Activated CD4-positive, alpha-beta T cell treated with anti-CD3 and anti-CD28 coated beads for 1 hour (primary cell): ENCODE measurements at places on chromosomes 1 and 21.
A peak's percentile ranks its signal among the peaks of the same experiment; 100 is the strongest.

- DNase-seq, result no peak
Measured at GRCh38 chr1:51421964-51422363, 91.6 kb upstream of the TTC39A start.

DNA sequence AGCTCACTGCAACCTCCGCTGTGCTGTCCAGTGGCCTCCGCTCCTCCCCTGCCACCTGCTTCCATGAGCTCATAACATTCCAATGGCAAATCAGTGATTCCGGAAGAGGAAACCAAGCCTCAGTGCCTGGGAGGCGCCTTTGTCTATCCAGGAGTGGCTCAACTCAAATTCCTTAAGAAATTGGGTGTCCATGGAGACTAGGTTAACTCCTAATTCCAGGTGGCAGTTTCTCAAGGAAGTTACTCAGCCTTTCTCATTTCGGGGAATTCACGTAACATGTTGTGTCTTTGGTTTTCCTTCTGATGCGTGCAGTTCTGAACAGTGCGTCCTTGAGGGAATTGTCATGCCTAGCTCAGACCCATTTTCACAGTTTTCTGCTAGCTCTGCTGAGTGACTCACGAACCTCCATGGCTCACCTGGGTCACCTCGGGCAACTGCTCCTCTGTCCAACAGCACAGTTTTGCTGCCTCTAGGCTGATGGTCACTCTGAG lies 89.9 kb upstream of the DSCAM start:
- no peak for DNase-seq

GRCh38 chr1:121443001-121443540 lies 258.3 kb downstream of the SRGAP2C start:
- DNase-seq, result no peak

DNA sequence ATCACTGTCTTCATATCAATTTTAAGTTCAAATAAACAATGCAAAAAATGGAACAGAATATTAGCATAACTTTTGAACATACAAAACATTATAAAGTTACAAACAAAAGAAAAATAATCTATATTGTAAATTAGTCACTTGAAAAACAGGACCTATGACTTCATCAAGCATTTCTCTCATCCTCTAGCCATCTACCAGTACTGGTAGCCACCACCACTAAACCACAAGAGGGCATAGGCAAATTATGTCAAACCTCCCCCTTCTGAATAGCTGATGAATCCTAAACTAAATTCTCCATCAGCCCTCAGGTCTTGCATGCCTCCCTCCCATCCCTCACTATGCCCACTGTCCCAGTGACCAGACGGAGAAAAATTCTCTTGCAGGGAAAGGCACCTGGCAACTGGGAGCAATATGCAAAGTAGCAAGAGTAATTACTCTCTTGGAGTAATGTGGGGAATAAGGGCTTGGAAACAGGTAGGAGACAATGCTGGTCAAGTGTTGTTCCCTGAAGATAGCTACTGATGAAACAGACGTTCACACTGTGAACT lies 37.1 kb downstream of the SSX2IP start:
- DNase-seq, result no peak

DNA sequence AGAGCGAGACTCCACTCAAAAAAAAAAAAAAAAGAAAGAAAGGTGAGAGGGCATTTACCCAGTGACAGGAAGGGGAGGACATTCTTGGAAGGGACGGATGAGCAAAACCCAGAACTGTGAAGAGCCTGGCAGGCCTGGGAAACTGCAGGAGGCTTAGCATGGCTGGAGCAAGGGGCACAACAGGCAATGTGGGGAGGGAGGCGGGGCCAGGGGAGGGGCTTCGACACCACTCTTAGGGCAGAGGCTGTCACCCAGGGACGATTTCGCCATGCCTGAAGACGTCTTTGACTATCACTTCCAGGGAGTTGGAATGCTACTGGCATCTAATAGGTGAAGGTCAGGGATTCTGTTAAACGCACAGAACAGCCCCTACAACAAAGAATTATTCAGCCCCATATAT lies 184.0 kb downstream of the HUNK start:
- DNase-seq, result no peak

GRCh38 chr21:45128613-45129188 lies 54.3 kb downstream of the ADARB1 start:
- peak; percentile 69 for DNase-seq

DNA sequence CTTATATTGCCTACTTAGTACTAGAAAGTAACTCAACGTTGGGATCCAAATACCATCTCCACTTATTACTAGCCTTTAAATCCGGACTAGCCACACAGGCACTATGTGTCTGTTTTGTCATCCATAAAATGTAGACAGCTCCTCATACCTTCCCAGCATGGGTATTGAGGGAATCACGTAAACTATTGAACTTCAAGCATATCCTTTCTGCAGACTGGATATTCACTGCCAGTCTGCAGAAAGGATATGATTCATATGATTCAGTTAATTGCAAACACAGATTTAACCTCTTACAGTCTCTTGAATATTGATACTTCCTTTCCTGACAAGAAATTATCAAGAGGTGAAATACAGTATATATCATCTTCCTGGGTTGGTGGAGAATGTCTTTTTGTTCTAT lies 186.0 kb downstream of the LEPR start:
- no peak for DNase-seq

GRCh38 chr1:27973771-27974416 lies 14.1 kb downstream of the XKR8 start:
- DNase-seq, result no peak

GRCh38 chr1:5850503-5850902 lies 141.7 kb downstream of the NPHP4 start:
- DNase-seq, result no peak

- DNase-seq, result no peak
Measured at GRCh38 chr1:178137238-178137637, 43.3 kb downstream of the RASAL2 start.

GRCh38 chr1:213440766-213441165 lies 389.7 kb downstream of the RPS6KC1 start:
- no peak for DNase-seq

- DNase-seq, result no peak
Measured at GRCh38 chr21:19048098-19048672, 644.6 kb upstream of the TMPRSS15 start.

DNA sequence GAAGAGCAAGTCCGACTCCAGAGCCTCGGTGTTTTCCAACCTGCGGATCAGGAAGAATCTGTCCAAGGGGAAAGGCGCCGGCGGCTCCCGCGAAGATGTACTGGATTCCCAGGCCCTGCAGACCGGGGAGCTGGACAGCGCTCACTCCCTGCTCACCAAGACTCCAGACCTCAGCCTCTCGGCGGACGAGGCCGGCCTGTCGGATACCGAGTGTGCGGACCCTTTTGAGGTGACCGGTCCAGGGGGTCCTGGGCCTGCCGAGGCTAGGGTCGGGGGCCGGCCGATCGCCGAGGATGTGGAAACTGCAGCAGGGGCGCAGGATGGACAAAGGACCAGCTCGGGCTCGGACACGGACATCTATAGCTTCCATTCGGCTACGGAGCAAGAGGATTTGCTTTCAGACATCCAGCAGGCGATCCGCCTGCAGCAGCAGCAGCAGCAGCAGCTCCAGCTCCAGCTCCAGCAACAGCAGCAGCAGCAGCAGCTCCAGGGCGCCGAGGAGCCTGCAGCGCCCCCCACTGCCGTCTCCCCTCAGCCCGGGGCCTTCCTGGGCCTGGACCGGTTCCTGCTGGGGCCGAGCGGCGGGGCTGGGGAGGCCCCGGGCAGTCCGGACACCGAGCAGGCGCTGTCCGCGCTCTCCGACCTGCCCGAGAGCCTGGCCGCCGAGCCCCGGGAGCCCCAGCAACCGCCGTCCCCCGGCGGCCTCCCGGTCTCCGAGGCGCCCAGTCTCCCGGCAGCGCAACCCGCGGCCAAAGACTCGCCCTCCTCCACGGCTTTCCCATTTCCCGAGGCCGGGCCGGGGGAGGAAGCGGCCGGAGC lies 827 bp downstream of the FMN2 start:
- no peak for DNase-seq

DNA sequence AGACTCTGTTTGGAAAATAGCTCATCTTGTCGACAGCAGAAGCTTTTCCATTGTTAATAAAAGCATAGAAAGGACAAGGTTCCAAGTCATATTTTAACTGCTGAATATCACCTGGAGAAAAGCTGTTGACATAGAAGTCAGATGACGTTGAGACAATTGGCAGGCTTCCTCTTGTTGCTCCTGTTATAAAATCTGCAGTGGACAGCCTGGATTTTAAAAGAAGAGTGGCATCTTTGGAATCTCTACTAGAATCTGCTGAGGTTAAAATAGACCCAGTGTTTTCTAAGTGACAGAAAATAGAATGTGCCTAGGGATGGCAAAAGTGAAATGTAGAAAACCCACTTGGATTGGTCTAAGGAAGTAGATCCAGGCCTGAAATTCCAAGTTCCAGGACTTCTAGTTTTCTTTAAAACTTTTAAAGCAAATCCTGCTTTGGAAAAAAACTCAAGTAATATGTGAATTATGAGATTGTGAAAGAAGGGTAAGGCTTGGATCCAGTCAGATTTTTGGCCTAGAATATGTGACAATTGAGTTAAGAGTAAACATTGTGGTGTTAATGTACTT lies 53.6 kb upstream of the NEXN start:
- no peak for DNase-seq

DNA sequence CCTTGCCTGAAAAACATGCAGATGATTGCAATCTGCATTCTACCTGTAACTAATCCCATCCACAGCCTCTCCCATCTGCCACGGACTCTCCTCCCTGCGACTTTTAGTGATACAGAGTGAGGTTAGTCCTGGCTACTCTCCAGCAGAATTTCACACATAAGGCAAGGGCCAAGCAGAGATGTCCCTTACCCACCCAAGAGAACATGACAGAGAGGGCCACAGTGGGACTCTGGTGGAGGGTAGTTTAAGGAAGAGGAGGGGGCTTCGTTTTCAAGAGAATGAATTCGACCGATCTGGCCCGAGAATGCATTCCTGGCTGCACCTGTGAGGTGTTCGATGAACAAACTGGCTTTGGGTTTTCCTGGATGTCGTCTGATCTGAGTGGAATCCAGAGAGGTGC lies 87.5 kb upstream of the SIM2 start:
- no peak for DNase-seq

DNA sequence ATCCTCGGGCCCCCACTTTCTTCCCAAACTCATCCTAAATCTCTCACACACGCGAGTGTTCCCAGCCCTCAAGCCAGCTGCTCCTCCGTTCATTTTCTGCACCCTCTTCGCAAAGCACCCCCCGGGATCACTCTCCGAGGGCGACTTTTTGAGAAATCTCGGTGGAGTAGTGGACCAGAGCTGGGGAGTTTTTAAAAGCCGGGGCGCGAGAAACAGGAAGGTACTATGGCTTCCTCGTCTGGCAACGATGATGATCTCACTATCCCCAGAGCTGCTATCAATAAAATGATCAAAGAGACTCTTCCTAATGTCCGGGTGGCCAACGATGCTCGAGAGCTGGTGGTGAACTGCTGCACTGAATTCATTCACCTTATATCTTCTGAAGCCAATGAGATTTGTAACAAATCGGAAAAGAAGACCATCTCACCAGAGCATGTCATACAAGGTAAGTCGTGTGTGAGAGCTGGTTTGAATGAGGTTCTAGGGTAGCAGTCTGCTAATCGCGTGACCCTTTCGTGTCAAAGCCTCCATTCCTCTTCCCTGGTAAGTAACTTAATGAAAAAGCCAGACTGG lies 800 bp downstream of the DR1 start:
- DNase-seq, result peak; percentile 17

GRCh38 chr1:11831945-11832725 lies 15.4 kb downstream of the NPPA start:
- DNase-seq, result no peak

DNA sequence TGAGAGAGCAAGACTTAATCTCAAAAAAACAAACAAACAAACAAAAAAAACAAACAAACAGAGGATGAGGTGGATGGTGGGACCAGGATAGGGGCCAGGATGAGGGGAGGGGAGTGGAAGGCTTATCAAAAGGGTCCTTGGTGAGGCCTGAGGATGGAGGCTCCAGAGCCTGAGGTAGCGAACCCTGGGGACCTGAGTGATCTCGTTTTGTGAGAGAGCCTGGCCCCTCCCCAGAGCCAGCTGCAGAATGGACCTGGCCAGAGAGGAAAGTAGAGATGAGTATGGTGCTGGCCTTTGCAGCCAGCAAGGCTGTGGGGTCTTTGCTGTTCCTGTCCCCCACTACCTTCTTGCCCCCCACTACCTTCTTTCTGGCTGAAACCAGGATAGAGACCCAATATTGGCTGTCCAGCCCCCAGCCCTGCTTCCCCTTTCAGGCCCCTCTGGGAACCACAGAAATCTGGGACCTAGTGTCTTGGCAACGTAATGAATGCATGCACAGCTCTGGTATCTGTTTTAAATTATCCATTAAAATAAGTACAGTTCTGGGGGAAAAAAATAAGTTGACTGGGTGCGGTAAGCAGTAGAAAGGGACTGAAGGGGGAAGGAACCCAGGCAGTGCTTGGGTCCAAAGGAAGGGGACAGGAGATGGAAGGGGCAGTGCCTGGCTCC lies 1.1 kb upstream of the LMNA start:
- DNase-seq, result no peak

- no peak for DNase-seq
Measured at GRCh38 chr1:201662646-201663045, 123.7 kb downstream of the NAV1 start.

GRCh38 chr1:227776331-227776771 lies 39.1 kb upstream of the PRSS38 start:
- DNase-seq, result no peak

GRCh38 chr1:234999513-234999940 lies 129.1 kb downstream of the TOMM20 start:
- no peak for DNase-seq

DNA sequence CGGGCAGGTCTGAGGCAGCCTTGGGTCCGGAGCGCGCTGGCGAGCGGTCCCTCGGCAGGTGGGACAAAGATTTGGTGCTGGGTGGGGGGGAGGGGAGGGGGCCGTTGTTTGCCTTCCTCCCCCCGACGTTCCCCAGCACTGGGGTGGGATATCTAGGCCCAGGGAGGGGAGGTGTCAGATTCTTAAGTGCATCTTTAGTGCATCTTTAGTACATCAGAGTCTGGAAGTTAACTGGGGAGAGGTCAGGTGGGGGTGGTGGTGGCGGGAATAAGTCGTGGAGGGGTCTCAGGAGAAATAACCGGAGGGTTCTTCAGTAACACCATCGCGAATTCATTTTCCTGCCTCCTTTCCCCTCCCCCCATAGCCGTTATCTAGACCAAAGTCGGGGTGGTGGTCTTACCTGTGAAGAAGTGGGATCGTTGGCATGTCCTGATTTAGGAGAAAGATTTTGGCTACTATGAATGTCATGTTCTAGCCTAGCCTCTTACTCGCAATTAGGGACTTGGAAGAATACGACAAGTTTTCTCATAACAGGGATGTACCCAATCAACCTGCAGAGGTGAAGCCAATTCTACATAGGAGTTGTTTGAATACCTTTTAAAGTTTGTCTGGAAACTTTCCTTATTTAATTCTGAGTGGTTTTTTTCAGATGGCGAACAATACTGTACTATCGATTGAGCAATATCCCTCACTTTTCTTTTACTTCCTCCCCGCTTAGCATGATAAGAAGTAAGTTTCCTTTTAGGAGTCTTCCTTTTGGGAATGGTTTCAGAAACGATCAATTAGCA lies 886 bp downstream of the ZMYM4 start:
- no peak for DNase-seq
